ENCODE measurements at places on chromosomes 2 and 18. TPM values are rescaled to one million over a fixed set of nuclear protein-coding genes. Genes with fewer than 3 reads are reported as not detected.

Gene DYNAP
- total RNA-seq: not detected

Gene CCDC85A
- 0.13 TPM for total RNA-seq

Gene CCDC150
- 3.3 TPM for total RNA-seq

Gene MEP1B
- not detected for total RNA-seq

Gene ALPG
- not detected for total RNA-seq

Gene CHPF
- 52.7 TPM for total RNA-seq

Gene AMER3
- total RNA-seq: under 0.01 TPM

Gene TSPYL6
- not detected for total RNA-seq

Gene EDAR
- under 0.01 TPM for total RNA-seq

Gene PLEK
- total RNA-seq: under 0.01 TPM

Gene PROC
- 0.26 TPM for total RNA-seq

DNA sequence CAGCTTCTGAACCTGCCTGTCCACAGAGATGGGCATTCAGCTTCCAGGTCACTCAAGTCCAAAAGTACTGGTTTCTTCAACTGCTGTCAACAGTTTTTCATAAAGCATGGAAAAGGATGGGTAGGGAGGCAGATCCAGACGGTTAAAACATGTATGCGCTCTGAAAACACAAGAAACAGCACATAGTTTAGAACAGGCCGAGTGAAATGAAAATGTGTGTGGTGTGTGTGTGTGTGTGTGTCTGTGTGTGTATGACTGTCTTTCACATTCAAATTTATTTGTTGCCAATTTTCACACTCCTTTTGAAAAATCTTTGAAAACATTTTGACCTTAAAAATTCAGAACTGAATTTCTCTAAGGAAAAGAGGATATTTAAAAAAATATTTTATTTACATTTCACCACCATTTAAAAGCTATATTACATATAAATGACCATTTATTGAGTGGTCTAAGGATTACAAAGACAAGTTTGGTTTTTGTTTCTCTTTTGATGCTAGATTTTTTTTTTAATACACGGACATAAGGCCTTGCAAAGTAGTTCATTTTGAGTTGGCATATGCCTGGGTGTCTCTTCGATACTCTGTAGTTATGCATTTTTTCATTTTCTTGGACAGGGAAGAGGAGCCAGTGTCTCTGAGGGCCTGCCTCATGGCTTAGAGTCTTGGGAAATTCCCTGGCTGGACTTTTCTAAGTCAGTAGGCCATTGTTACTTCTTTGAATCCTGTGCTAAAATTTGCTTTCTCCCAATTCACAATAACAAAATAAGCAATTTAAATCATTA lies 30.0 kb upstream of the STK17B start:
- no peak for DNase-seq

DNA sequence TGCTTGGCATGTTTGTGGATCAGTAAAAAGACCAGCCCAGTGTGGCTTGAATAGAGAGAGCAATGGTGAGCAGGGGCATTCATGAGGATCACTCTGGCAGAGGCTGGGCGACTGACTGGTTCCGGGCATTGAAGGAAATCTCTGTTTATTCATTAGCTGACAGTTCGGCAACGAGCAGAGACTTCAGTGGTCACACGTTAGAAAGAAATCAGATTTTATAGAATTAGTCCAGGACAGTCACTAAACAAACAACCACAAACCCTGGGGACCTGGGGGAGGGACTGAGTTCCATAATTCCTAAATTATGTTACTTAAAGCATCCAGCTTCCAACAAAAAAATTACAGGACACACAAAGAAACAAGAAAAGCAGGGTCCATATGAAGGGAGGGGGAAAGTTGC lies 72.5 kb downstream of the NOL10 start:
- no peak for DNase-seq

GRCh38 chr2:142863485-142863961 lies 13.9 kb upstream of the KYNU start:
- DNase-seq: peak; percentile 64

- peak; percentile 97 for DNase-seq
These were observed 506.1 kb upstream of the FAM98A start for GRCh38 chr2:34105006-34105767.

- no peak for DNase-seq
These were observed 269.4 kb upstream of the TANK start for GRCh38 chr2:160890667-160891352.

GRCh38 chr2:212936572-212936971 lies 214.8 kb downstream of the IKZF2 start:
- peak; percentile 75 for DNase-seq

- DNase-seq: no peak
These were observed 298.9 kb upstream of the TRIB2 start for GRCh38 chr2:12417786-12418185.

DNA sequence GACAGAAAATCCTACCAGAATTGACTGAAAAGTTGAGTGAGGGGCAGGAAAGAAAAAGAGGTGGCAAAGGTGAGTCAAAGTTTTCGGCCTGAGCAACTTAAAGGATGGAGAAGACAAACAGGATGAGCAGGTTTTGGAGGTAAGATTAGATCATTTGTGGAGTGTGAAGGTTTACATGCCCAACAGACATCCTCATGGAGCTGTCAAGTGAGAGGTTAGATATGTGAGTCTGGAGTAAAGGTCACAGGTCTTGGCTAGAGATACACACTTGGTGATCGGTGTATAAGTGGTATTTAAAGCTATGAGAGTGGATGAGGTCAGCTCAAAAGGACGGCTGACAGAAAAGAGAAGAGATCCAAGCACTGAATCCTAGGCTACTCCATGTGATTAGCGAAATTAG lies 11.1 kb upstream of the MYL12A start:
- DNase-seq: peak; percentile 60

DNA sequence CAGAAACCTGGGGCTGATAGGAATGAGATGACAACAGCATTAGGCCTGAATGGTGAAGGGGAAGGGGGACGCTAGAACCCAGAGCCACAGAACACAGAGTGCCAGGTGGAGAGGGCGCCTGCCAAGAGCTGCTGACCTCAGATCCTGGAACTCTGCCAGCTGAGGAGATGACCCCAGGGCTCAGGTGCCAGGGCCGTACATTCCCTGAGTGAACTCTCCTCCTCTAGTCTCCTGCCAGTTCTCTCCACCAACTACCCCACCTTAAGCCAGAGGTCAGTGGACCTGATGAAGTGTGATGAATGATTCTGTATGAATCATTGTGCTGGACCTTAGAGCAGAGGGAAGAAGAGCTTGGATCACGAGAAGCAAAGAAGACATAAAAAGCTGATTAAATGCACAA lies 1582.2 kb upstream of the ACVR2A start:
- no peak for DNase-seq

DNA sequence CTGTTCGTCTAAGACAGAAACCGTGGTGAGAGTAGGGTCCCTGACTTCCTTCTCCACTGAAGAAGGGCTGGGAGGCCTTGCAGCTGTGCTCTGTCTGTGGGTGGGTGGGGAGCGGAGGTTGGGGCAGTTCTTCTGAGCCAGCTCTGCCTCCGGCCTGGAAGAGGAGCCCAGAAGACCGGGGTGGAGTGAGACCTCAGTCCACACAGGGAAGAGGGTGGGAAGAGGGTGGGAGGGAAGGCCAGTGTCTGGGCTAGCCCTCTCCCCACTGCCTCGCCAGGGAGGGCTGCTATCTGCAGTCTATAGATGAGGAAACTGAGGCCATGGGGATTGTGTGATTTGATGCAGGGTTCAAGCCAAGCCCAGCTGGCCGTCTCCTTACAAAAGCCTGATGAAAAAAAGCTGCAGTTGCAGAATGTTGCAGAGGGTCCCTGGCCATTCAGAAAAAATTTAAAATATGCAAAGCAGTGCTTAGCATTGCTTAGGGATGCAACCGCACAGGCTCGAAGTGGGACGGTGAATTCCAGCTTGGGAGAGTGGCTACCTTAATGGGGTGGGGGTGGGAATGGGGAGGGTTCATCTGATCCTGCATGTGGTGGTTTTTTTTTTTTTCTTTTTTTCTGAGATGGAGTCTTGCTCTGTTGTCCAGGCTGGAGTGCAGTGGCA lies 181.6 kb upstream of the HS6ST1 start:
- no peak for DNase-seq
